MCF 10A (cell line): ENCODE measurements at places on chromosomes 4 and X. TPM values are rescaled to one million over a fixed set of nuclear protein-coding genes. Genes with fewer than 3 reads are reported as not detected.

The SPACA5 gene
- not detected in 2 replicates for total RNA-seq

The CENPI gene
- total RNA-seq = 4.6 TPM in 2 replicates

The CYBB gene
- 0.07 TPM in 1 of 2 replicates, not detected in the other for total RNA-seq

The NPY2R gene
- total RNA-seq = not detected in 2 replicates

The CCNB3 gene
- total RNA-seq = 0.17 and 0.68 TPM in 2 replicates

The PHEX gene
- 0.69 and 0.89 TPM in 2 replicates for total RNA-seq
